ENCODE measurements at places on chromosomes 7 and 10.

- DNase-seq, result no peak
Observed at GRCh38 chr7:35026150-35026549, 11.1 kb downstream of the DPY19L1 start.

GRCh38 chr7:28524978-28525377 is 112.7 kb downstream of the CREB5 start:
- DNase-seq, result no peak

- DNase-seq, result no peak
Observed at GRCh38 chr7:112449353-112449752, 907 bp upstream of the IFRD1 start.

- DNase-seq, result no peak
Observed at GRCh38 chr10:47415520-47416304, 31.6 kb upstream of the ZNF488 start.

DNA sequence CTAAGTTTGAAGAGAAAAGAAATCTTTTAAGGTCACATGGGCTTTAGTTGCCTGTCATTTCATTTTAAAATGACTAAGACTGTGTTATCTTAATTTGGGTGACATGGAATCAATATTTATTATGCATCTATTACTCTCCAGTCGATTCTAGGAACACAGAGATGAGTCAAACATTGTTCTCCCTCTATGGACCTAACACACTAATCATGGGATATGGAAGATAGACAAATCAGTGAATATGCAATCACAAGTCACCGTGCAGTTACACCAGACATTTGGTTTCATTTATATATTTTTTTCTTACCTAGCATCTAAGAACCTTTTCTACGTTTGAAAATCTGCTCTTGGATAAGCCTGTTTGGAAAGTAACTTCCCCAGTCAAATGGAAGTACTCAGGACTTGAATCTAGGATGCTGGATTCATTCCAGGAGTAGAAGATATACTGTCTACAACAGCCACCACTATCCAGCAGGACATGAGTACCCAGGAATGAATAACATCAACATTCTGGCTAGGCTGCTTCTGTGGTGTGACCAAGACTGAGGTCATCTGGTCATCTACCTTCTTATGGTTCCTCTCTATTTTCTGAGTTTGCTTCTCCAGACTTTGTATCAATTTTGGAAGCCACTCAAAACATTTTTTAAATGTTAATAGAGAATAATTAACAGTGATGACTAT is 902.9 kb upstream of the LRRN3 start:
- DNase-seq, result no peak

DNA sequence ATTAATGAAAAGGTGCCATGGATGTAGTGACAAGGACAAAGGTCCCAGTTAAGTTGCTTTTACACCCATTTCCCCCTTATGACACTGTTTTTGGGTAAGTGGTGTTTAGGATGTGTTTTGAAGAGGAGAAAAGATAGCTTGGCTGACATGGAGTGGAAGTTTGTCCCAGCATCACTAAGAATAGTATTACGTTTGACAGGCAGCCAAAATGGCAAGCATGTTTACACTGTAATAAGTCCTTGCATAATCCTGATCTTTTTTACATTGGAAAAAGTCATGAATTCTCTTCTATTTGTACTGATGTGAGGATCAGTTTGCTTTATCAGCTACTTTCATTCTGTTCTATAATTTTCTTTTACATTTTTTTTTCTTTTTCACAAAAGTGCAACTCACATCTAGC is 137.8 kb downstream of the CHRM2 start:
- no peak for DNase-seq

GRCh38 chr10:24449321-24449740 is 240.4 kb downstream of the KIAA1217 start:
- no peak for DNase-seq

GRCh38 chr10:1629326-1630198 is 107.8 kb downstream of the ADARB2 start:
- no peak for DNase-seq

DNA sequence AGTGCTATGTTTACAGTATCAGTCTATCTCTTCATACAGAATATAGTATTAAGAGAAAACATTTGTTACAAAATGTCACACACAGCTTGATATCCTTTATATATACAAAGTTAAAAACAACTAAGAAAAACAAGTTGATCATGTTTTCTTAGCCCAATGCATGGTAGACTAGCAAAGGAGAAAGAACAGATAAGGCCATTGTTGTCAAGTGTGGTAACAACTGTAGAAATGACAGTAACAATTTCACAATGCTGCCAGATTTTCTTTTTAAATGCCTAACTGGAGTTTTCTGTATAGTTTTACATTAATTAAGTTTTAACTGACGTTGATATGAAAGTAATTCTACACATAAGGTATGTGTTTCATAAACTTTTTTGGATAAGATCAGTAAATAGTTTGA is 65.8 kb downstream of the TFEC start:
- DNase-seq, result no peak

DNA sequence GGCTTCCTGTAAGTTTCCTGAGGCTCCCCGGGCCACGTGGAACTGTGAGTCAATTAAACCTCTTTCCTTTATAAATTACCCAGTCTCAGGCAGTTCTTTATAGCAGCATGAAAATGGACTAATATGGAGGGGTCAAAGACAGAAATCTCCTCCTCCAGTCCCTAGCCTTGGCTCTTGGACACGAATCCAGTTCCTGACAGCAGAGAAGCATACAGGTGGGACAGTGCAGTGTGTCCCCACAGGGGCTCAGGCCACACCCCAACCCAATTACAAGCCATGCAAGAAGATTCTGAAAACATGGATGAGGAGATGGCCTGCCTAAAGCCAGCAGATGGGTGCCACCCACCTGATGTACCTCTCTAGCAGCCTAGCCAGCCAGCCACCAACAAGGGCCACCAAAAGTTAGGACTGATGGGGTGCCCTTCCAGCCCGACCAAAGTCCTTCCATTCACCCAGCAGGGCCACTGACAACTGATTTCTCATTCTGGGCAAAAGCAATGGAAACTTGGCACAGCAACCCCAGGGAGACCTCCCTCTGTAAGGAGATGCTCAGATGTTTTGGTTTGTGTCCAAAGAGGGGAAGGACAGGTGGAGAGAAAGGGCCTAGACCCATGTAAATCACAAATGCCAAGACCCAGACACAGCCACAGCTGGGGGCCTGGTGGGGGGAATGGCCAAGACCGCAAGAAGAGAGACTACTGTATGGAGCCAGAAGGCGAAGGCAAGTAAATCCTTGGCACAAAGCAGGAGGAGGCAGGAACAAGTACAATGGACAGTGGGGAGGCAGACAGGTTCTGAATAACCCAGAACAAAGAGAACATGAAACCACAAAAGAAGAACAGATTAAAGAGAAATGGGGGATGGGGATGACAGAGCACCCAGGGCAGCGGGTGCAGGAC is 13.6 kb downstream of the GPRIN2 start:
- no peak for DNase-seq

DNA sequence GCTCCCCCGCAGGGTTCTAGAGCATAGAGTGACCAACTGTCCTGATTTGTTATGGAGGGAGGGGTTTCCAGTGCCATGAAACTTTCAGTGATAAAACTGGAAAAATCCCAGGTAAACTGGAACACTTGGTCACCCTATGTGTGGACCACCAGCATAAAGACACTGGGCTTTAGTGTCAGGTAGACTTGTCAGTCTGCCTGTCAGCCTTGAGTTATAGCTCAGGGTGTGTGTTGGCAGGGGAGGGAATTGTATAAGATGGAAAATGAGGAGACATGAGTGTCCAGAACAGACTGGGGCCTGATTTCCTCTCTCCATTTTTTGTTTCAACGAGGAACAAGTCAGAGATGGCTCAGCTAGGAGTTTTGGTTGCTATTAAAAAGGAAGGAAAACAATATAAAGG is 10.2 kb upstream of the EFCAB10 start:
- DNase-seq, result no peak

DNA sequence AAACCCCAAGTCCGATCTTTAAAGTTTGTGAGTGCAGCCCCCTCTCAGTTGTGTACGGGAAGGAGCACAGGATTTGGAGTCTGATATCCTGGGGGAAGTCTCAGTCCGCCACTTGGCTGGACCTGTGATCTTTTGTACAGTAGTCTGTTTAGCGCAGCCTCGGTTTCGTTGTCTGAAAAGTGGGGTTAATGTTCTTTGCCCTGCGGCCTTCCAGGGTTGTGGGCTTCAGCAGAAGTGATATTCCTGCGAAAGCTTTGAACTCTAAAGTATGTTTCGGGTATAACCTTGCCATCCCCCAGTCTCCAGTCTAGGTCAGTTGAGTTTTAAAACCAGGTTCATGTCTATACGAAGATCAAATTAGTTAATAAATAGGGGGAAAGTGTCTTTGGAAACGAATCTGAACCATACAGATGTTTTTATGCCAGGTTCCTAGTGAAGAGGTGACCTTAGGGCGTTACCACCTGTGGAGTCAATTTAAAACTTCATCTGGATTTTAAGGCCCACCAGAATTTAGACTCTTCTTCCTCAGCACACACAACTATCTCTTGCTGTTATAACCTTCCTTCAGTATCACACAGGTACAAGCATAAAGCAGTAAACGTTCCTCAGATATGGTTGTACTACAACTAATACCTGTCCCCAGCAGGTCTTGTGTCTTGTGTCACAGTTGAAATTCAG is 904 bp downstream of the R3HCC1L start:
- DNase-seq, result no peak

GRCh38 chr10:21604651-21605050 is 70.6 kb downstream of the MLLT10 start:
- no peak for DNase-seq

DNA sequence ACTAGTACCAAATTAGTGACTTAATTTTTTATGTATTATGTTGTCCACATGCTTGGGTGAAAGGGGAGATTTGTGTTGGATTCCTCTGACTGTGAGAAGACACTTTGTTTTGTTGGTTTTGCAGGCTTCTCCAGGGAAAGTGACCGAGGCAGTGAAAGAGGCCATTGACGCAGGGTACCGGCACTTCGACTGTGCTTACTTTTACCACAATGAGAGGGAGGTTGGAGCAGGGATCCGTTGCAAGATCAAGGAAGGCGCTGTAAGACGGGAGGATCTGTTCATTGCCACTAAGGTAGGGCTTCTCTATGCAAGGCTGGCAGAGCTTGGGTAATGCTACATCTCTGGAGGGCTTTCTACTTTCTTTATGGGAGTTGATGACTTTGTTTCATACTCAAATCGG is 4.5 kb downstream of the AKR1E2 start:
- no peak for DNase-seq
